ENCODE measurements at places on chromosomes 11 and 22.

DNA sequence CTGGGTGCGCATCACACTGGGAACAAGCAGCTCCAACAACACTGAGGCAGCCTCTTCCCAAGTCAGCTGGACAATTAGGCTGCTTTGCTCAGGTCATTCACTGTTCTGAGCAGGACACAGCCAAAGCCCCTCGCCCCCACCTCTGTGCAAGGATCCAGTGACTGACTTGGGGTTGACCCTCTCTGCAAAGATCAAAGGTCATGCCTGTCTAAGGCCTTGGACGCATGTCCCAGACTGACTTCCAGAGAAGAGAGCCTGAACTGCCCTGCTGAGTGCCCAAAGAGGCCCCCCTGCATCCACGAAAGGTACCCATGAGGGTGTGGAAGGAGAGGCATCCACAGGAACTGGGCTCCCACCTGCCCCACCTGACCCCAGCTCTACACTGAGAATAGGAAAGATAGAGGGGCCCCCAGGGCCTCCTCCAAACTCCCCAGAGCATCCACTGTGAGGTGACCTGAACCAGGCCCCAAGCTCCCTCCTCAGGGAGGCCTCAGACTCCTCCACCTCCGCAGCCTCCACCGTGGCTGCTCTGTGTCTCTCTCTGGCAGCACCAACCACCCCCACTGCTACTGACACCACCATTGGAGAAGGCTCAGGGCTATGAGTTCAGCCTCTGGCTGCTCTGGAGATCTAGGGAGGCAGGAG is 53.5 kb downstream of the IGLL5 start:
- no peak for DNase-seq

- peak; percentile 81 for DNase-seq
Measured at GRCh38 chr22:45413368-45414211, at the start of the genes RIBC2 and SMC1B. Gene RIBC2 (plus strand): TSS chr22:45413693. CDS start chr22:45413887, 194 bp downstream. Gene SMC1B (minus strand): TSS chr22:45413599. CDS start chr22:45413567, 32 bp downstream.

- no peak for DNase-seq
Measured at GRCh38 chr11:12801976-12802375, 127.8 kb downstream of the TEAD1 start.

DNA sequence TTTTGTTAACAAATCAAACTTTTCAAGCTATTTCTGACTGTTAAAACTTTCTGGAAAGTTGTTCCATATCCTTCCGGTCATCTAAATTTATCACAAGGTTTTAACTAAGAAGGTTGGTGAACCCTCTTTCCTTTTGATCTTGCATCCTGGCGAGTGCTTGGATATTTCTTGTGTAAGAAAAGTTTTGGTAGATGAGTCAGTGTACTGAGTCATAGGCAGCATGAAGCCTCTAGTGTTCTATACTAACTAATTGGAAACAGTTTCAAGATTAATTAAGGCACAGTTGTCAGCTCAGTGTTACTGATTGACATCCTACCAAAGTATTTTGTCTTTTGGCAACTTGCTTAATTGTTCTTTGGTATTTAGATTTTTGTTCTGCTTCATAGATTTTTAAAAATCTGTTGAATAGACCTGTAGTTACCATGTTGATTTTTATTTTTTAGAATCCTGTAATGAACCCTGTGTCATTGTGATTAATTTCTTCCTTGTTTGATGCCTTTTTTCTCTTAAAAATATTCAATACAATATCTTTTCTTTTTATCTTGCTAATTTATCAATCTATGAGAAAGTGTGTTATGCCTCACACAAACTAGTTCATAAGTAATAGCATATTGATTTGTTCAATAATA is 38.0 kb downstream of the METTL15 start:
- DNase-seq: no peak

GRCh38 chr11:134647066-134647743 is 235.2 kb upstream of the B3GAT1 start:
- DNase-seq: no peak

DNA sequence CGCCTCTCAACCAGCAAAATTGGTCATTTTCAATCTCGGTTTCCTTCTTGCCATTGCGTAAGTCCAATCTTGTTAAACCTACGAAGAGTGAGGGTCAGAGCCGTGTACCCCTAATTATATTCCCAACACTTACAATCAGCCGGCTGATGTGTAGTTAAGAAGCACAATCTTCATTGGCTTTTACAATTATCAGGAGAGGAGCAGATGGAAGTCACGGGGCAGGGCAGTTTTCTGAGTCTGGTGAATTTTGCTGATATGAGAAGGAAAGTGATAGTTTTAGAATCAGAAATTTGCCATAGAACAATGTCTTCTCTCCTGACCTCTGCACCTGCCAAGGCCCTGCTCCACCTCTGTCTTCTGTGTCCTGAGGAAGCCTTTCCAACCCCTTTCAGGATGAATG is 35.0 kb upstream of the ATXN10 start:
- no peak for DNase-seq

- no peak for DNase-seq
Measured at GRCh38 chr11:125457814-125458343, 38.2 kb downstream of the FEZ1 start.

- no peak for DNase-seq
Measured at GRCh38 chr11:96986516-96986915, 596.7 kb downstream of the JRKL start.

DNA sequence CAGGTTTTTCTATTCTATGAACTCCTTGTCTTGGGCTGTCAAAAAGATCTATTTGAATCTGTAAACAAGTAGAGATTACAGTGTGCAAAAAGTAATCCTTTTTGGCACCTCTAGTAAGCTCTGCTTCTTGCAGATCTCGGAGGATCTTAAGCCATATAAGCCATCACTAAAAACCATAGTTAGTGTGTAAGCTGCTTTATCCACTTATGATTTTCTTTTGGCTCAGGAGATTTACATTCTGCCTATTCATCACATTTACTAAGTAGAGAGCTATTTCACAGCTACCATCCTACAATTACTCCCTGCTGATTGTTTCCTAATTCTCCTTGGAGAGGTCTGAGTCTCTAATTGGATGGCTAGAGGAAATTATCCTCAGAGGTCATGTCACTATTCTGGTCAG is 385.7 kb downstream of the AASDHPPT start:
- DNase-seq: no peak

DNA sequence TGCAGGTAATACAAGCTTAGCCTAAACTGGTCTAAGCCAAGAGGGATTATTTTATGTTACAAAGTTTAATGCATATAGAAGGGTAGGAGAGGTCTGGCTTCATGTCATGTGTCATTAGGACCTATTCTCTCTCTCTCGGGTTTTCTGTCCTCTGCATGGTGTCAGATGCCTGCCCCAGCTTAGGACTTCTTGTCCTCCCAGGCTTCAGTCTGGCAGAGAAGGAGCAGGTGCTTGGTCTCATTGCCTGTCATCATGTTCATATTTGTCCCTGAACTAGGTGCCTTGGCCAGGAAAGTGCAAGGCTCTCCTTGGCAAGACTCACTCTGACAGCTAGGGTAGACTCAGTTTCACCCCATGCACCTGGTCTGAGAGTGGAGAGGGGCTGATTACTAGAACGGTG is 126.3 kb downstream of the ADAMTS15 start:
- no peak for DNase-seq

- DNase-seq: no peak
Measured at GRCh38 chr11:26439854-26440253, 107.9 kb downstream of the ANO3 start.

- peak; percentile 68 for DNase-seq
Measured at GRCh38 chr11:3905080-3905953, 49.9 kb downstream of the STIM1 start.

GRCh38 chr11:107438148-107438547 is 19.5 kb downstream of the CWF19L2 start:
- no peak for DNase-seq

DNA sequence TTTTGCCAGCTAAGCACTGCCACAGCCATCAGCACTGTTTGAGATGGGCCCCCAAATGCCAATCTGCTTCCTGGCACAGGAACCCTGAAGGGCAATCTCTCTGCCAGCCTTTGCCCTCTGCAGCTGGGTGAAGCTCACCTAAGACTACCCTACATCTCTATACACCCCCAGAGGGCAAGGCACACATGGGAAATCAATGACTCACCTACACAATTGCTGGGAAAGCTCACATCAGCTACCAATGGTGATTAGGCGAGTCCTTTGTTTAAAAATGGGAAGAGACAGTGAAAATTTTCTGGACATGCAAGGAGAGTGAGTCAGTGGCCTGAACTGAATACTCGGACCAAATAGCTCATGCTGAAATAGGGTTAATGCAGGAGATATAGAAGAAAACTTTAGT is 12.6 kb upstream of the PRDM11 start:
- no peak for DNase-seq
